Renal cortex interstitium (tissue), 15 donors: ENCODE measurements at places on chromosomes 12 and 14. TPM values are rescaled to one million over a fixed set of nuclear protein-coding genes. Genes with fewer than 3 reads are reported as not detected.

DNA sequence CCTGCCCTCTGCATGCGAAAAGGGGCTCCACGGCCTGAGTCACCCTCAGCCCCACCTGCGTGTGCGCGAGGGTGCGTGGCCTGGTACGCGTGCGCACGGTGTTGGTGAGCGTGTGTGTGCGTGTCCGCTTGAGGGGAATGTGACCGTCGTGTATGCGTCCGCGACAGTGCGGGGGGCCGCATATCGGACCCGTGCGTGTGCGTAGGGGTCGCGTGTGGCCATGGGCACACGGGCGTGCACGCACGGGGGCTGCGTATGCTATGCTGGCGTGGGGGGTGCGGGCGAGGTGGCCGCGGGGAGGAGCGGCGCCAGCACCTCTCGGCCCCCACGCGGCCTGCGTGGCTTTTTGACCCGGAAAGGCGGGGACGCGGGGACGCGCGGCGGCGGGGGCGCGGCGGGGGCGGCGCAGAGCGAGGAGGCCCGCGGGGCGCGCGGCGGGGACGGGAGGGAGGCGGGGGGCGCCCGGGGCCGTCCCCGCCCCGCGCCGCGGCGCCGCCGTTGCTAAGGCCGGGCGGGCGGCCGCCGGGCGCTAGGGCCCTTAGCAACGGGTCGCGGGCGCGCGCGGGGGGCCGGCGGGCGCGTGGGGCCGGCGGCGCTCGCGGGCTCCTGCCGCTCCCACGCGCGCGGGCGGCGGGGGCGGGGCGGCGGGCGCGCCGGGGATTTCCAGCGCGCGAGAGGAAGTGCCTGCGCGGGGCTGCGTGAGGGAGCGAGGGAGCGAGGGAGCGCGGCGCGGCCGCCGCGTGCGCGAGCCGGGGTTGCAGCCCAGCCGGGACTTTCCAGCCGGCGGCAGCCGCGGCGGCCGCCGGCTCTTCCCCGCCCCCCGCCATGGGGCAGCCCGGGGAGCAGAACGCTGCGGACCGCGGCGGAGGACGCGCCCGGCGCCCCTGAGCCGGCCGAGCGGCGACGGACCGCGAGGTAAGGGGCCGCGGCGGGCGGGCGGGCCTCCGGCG is at the start of gene TRAF3:
TRAF3 (plus strand) TSS at position 689 of the 950 bp plus-strand sequence. CDS start 92,753 bp downstream, outside the sequence.
- no peak for DNase-seq

DNA sequence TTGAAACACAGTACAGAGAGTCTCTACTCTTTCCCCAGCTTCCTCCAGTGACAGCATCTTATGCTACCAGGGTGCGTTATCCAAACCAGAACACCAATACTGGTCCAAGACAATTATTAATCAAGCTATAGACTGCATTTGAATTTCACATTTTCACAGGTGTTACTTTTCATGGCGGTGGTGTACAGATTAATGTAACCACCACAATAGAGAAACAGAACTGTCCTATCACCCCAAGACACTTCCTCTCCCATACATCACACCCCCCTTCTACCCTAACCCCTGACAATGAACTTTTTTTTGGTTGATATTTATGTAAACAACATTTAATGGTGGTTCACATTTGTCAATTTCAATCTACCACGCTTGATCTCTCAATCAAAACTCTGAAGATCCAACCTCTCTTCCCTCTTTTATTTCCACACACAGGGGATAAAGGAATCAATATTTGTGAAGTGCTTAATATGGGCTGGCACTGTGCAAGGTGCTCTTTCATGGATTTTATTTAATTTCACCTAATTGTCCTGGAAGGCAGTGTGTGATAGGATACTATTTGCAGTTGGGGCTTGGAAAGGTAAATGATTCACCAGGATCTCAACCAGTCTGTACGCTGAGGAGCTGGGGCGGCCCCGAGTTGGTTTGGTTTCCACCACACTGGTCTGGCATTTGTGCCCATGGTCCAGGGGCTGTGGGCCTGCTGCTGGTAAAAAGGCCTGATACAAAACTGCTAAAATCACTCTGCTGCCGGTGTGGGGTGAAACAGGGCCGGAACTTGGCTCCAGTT is 54.6 kb upstream of the DICER1 start:
- no peak for DNase-seq

- DNase-seq: no peak
Observed at GRCh38 chr14:100436745-100437406, 113.7 kb downstream of the SLC25A47 start.

GRCh38 chr14:68293404-68293803 is 473.8 kb downstream of the RAD51B start:
- DNase-seq: no peak

DNA sequence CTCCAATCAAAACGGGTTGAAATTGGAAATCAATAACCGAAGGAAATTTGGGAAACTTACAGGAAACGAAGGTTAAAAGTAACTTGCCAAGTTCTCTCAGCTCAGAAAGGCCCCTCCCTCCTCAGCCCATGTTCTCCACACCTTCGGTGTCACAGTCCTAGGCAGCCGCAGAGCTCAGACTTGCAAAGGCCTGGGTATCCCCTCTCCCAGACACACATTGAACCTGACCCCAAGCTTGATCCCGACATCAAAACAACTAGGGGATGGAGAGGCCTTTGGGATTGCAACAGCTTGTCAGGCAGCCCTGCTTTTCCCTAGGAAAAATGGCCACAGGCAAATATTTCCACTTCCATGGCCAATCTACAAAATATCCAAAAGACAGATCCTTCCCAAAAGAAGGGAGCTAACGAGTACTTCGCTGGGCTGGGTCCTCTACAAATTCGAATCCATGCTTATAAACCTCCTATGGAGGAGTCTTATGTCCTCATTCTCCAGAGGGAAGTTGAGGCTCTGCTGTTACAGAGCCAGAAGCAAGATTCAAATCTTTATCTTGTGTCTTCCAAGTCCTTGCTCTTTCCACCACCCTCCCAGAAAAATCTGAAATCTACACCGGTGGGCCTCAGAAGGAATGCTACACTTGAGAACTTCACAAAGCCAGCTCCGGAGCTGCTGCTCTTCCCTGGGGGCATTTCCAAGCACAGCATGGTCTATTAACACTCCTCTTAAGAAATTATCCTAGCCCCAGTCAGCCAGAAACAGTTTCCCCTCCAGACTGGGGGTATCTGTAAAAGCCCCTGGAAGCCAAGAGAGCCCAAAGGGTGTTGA is 35.7 kb upstream of the PNMA1 start:
- DNase-seq: no peak

The ANKRD33 gene
- 0.36 TPM for polyA plus RNA-seq

- no peak for DNase-seq
Observed at GRCh38 chr12:18824287-18824686, 86.4 kb downstream of the CAPZA3 start.

The EGLN3 gene
- polyA plus RNA-seq: 18.7 TPM

The C12orf76 gene
- 44.8 TPM for polyA plus RNA-seq

DNA sequence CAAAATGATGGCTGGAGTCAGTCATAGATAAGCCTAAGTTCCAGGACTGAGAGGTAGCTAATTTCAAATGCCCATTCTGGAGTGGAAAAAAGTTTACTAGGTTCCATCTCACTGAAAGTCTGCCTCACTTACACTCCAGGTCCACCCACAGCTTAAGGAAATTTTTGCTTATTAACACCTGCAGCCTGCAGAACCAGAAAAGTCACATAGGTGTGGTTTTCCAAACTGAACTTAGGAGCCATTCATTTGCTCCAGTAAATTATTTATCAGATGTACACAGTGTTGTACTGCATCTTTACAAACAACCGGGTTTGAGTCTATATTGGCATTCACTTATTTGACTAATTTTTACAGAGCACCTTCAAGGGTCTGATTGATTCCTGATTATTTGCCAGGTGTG is 157.4 kb upstream of the ARID2 start:
- no peak for DNase-seq
